Stimulated activated CD8-positive, alpha-beta memory T cell treated with anti-CD3 and anti-CD28 coated beads, Interleukin-2, amount 100 ng/mL, for 1 hour (primary cell): ENCODE measurements at places on chromosomes 1 and 21.

- DNase-seq, result no peak
Measured at GRCh38 chr1:3772715-3773571, at the start of gene SMIM1. SMIM1 (plus strand) TSS chr1:3772749; CDS start chr1:3775374, 2,625 bp downstream.

DNA sequence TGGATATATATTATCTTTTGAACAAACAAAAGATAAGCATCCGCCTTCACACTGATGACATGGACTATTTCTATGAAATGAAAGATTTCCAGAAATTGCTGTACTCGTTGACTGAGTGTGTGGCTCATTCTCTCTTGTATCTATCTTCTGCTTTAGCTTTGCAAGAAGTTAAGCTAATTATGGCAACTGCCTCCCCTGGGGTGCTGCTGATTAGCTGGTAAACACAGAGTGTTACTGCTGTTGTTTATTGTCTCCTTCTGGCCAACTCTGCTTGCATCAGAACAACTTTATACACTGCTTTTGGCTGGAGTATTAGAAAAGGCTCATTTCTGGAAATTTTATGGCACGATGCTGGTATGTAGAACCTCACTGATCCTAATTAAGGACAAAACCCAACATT lies 95.6 kb upstream of the SNX7 start:
- no peak for DNase-seq

GRCh38 chr1:85992791-85993190 lies 163.8 kb downstream of the COL24A1 start:
- DNase-seq, result no peak

- no peak for DNase-seq
Measured at GRCh38 chr1:13797397-13797796, 97.4 kb downstream of the PRDM2 start.

GRCh38 chr1:243730487-243731150 lies 119.4 kb downstream of the AKT3 start:
- DNase-seq, result no peak

GRCh38 chr1:206600527-206600926 lies 11.7 kb downstream of the EIF2D start:
- DNase-seq, result no peak

DNA sequence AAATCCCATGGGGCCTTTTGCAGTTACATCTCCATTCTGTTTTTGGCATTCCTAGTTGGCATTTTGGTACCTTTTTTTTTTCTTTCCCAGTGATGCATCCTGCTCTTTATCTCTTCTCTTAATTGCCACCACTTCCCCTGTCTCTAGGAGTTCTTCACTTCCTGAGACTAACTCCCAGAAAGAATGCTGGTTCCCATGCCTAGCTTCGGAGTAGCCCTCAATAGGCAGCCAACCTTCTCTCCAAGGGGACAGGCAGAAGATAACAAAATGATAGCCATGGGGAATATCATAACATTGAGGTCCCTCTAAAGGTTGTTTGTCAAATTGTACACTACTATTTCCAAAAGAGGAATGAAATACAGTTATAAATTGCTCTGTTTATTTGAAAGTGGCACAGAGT lies 150.6 kb upstream of the UBE2U start:
- no peak for DNase-seq

GRCh38 chr1:97636941-97637340 lies 283.9 kb downstream of the DPYD start:
- DNase-seq, result no peak

DNA sequence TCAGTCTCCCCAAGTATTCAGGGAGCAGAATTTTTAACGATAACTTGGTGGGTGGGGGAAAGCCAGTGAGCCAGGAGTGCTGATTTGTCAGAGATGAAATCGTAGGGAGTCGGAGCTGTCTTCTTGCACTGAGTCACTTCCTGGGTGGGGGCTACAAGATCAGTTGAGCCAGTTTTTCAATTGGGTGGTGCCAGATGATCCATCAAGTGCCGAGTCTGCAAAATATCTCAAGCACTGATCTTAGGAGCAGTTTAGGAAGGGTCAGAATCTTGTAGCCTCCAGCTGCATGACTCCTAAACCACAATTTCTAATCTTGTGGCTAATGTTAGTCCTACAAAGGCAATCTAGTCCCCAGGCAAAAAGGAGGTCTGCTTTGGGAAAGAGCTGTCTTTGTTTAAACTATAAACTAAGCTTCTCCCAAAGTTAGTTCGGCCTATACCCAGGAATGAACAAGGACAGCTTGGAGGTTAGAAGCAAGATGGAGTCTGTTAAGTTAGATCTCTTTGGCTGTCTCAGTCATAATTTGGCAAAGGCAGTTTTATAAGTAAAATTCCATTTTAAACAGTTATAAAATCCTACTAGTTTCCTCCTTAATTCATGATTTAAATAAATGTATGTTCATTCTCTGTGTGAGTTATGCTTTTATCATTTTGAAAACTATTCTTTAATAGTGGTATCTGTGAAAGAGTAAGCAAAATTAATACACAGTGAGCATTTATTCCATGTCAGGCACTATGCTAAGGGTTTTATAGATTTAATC lies 51.7 kb downstream of the SLC16A1 start:
- no peak for DNase-seq

DNA sequence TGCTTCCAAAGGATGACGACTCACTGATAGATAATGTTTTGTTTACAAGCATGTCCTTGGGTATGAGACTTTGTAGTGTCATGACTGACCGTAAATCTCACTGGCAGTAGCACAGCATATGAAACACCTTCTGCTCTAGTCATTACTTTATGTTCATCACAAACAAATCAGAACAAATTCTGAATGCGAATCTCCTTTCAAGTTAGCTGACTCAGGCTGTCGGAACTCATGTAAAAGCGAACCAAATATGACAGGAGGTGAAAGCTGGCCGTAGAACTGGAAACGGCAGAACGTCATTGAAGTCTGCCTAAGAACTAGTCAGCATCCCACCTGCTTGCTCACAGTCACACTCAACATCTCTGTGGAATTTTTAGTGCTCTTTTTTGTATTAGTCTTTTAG lies 143.9 kb downstream of the RGS7 start:
- DNase-seq, result no peak

GRCh38 chr1:159594625-159595405 lies 7.2 kb downstream of the APCS start:
- no peak for DNase-seq

- DNase-seq, result no peak
Measured at GRCh38 chr1:24742090-24742938, 2.9 kb upstream of the CLIC4 start.

- no peak for DNase-seq
Measured at GRCh38 chr1:119637710-119638109, 10.4 kb downstream of the ZNF697 start.

DNA sequence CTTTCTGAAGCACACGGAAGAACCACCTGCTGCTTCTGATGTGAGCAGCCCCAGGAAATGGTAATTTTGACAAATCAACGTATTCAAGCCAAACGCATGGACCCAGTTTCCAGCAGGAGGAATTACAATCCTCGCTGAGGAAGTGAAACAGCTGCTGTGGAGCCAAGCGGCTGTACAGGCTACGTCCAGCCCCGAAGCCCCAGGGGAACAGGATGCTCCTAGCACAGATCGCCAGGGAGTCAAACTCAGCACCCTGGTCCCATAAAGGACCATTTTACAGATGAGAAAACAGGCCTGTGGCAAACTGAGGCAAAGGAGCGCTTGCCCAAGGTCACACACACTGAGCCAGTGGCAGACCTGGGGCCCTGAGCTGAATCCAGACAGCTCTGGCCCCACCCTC lies 108.0 kb downstream of the PTPRU start:
- no peak for DNase-seq

- DNase-seq, result peak; percentile 12
Measured at GRCh38 chr1:108200687-108201051, 526 bp upstream of the SLC25A24 start.

- DNase-seq, result no peak
Measured at GRCh38 chr1:43750083-43750482, 42.7 kb downstream of the ST3GAL3 start.

- no peak for DNase-seq
Measured at GRCh38 chr1:31795801-31796621, 19.8 kb downstream of the SPOCD1 start.

DNA sequence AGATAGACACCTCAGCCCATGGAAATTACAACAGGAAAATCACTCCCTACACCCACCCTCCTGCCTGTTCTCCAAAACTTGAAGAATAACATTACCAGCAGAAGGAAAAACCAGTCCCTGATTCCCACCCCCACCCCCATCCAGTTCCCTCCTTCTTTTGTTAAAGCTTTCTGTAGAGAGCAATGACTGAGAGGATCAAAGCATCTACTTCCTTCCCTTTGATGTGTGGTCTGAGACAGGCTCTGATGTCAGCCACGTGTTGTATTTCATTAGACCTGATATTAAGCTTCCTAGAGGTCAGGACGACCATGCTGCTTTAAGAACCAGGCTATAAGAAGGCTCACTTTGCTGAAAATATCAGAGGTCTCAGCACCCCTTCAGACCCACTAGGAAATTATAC lies 73.9 kb upstream of the HAO2 start:
- DNase-seq, result no peak

- DNase-seq, result no peak
Measured at GRCh38 chr1:116983678-116984077, 17.9 kb upstream of the CD101 start.
